Fibroblast of villous mesenchyme (primary cell): ENCODE measurements at places on chromosomes 4 and X. TPM values are rescaled to one million over a fixed set of nuclear protein-coding genes. Genes with fewer than 3 reads are reported as not detected.

Gene OR13H1
- total RNA-seq: not detected in 2 replicates

Gene EPGN
- 0.32 and 0.43 TPM in 2 replicates for total RNA-seq

Gene PGM2
- 25.9 and 28.7 TPM in 2 replicates for total RNA-seq

Gene FRMD7
- total RNA-seq: not detected in 2 replicates

Gene SLC16A2
- 10.6 and 10.8 TPM in 2 replicates for total RNA-seq
